Uterus (tissue), 4 donors: ENCODE measurements at places on chromosomes 3 and 15. TPM values are rescaled to one million over a fixed set of nuclear protein-coding genes. Genes with fewer than 3 reads are reported as not detected.

GRCh38 chr3:95311272-95311671 lies 1248.4 kb downstream of the NSUN3 start:
- DNase-seq = no peak

The PLSCR2 gene
- not detected for total RNA-seq

DNA sequence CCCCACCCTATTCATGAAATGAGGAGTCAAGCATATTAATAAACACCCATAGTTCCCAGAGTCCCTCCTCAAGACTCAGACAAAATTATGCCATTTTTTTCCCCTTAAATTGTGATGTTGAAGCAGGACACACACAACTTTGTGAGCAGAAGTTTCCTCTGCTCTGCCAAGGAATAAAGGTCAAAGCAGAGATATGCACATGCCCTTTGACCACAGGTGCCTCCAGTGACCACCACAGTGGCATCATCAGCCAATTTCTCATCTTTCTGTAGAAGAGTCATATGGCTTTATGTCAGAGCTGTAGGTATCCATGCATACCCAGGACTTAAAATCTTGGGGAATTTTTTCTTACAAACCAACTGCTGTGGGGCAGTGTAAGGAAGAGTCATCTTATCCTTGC lies 304.4 kb upstream of the GADL1 start:
- no peak for DNase-seq

DNA sequence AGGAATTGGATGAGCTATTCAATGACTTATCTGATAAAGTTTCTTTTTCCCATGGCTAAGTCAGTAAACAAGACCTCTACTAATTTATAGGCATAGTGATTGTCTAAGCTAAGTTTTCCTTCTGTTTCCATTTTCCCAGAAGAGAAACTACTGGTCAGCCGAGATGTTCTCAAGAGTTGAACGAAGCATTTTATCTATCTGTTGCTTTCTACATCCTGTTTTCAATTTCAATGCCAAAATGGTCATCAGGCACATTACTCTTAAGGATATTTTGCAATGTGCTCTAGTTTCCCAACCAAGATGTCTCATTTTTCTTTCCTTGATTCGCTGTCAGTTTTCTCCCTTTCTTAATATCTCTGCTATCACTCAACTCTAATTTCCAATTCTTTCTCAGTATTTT lies 228.7 kb downstream of the MBNL1 start:
- no peak for DNase-seq

The KLF15 gene
- total RNA-seq = 1.9 TPM

GRCh38 chr3:72888546-72889309 lies 882 bp downstream of the GXYLT2 start:
- DNase-seq = peak; percentile 48

The CIDEC gene
- not detected for total RNA-seq

DNA sequence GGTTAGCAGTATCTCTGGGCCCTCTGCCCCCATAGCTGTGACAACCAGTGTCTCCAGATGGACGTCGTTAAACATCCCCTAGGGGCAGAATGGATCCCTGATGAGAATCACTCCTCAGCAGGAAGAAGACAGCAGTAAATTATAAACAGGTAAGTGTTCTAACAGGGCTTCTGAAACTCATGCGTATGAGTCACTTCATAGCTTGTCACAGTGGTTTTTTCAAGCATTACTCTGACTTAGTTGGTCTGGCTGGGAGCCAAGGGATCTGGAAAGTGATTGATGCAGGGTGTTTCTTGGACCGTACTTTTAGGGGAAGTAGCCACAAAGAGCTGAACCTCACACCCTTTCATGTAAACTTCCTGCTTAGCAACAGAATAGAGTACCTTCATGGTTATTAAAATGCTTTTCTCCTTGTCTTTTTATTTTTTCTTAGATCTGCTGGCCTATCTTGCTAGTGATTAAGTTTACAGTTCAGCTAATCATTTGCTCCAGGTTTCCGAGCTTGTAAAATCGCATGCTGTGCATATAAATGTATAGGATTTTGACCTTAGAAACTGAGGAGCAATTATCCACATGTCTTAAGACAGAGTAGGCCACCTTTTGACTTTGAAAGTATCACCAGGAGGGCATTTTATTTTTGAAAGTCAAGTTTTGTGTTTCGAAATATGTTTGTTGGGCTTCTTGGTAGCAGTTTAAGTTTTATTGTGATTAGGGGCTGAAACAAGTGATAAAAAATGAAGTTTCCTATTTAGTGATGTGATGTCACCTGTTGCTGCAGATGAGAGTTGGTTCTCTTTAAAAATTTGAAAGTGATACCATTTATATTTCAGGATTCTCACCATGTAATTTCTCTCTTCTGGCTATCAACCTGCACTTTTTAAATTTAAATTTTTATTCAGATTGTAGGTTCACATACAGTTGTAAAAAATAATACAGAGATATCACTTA lies 333.9 kb downstream of the PTPRG start:
- DNase-seq = peak; percentile 48
